ENCODE measurements at places on chromosomes 11 and 22. TPM values are rescaled to one million over a fixed set of nuclear protein-coding genes. Genes with fewer than 3 reads are reported as not detected.

- H3K4me3 ChIP-seq, result no peak overlapping the region
- no peaks in the 10 kb centered on the region for H3K36me3 ChIP-seq
- H3K27ac ChIP-seq, result no peak overlapping the region
- H3K4me1 ChIP-seq, result no peaks in the 10 kb centered on the region
- no peak for DNase-seq
Measured at GRCh38 chr11:15725246-15725645, 610.5 kb downstream of the INSC start.

PANX3 gene
- total RNA-seq, result not detected

NAALAD2 gene
- 6.0 TPM for total RNA-seq

GRCh38 chr11:111417766-111418435 is 38.8 kb upstream of the POU2AF1 start:
- no peak for DNase-seq
- no peaks in the 10 kb centered on the region for H3K36me3 ChIP-seq

MPEG1 gene
- 40.1 TPM for total RNA-seq

LMO1 gene
- total RNA-seq, result not detected

DNA sequence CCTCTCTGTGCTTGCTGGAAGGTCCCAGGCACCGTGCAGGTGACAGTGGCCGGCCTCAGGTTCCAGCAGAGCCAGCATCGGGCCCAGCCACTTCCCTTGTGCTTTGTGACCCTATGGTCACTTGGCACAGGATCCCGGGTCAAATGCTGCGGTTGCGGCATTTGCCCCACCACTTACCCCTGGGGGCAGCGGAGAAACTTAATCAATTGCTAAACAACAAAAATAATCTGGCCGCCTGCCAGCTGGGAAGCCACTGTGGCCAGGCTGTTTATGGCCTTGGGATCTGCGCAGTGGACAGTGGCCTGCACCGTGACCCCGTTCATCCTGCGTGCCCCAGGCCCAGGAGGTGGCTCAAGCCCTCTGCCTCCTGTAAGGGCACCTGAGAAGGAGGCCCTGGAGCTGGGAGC is 65.0 kb downstream of the LRP5 start:
- no peaks in the 10 kb centered on the region for H3K27me3 ChIP-seq
- H3K36me3 ChIP-seq, result no peaks in the 10 kb centered on the region
- no peak overlapping the region for H3K4me3 ChIP-seq
- peak overlapping the region; percentile 37 for H3K27ac ChIP-seq
- peaks cover 32% of the 10 kb centered on the region for H3K4me1 ChIP-seq

DNA sequence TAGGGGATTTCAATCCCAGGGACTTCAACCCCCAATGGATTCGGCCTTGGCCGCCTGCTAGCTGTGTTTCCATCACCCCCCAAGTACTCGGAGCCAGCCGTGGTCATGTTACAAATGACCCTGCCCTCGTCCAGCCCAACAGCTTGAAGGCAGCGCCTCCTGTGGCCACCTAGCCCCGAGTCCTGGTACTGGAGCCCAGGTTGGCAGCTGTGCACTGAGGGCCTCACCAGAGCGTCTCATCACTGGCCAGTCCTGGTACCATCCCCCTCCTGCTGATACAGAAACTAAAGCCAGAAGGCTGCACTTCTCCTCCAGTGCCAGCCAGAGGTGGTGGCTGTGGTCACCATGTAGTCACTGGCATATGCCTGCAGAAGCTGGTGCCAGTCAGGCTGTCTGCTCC is 44.9 kb upstream of the FADD start:
- DNase-seq, result no peak
- no peak overlapping the region for H3K4me3 ChIP-seq
- H3K27me3 ChIP-seq, result no peaks in the 10 kb centered on the region
- H3K27ac ChIP-seq, result no peak overlapping the region
- H3K4me1 ChIP-seq, result no peaks in the 10 kb centered on the region
- H3K36me3 ChIP-seq, result no peaks in the 10 kb centered on the region

DNA sequence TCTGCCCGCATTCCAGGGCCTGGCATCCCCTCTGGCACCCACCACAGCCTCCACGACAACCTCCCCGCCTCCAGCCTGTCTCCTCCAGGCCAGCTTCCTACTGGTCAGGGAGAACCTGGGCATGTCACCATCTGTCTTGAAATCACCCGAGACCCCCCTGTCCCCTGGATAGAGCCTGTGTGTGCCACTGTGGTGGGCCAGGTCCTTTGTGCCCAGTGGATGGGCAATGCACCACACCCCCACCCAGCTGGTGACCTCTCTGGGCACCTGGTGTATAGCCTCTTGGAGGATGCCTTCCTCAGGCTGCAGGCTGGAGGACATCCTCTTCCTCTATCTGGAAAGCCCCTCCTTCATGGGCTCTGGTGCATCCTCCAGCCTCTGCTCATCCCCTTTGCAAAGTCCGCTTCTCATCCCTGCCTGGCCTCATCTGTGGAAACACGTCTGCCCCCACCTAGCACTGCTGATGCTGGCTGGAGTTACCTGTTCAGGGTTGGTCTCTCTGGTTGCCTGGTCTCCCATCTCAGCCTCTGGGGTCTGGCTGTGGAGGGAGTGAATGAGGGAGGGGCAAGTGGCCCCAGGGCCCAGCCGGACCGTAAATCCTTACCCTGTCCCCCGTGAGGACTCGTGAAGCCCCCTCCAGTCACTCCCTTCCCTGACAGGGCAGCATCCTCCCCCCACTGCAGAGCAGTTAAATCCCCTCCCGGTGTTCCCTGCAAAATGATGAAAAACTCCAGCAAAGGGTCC is 589.6 kb downstream of the TBC1D22A start:
- H3K4me1 ChIP-seq, result no peaks in the 10 kb centered on the region
- DNase-seq, result peak; percentile 2
- no peak overlapping the region for H3K4me3 ChIP-seq
- peaks cover under 1% of the 10 kb centered on the region for H3K27me3 ChIP-seq
- H3K36me3 ChIP-seq, result no peaks in the 10 kb centered on the region
- no peak overlapping the region for H3K27ac ChIP-seq

HTR3A gene
- total RNA-seq, result not detected
